Sciatic nerve (tissue), 2 donors: ENCODE measurements at places on chromosomes 3 and 15.

GRCh38 chr3:115968871-115969270, 345.6 kb downstream of the GAP43 start:
- DNase-seq = no peak

DNA sequence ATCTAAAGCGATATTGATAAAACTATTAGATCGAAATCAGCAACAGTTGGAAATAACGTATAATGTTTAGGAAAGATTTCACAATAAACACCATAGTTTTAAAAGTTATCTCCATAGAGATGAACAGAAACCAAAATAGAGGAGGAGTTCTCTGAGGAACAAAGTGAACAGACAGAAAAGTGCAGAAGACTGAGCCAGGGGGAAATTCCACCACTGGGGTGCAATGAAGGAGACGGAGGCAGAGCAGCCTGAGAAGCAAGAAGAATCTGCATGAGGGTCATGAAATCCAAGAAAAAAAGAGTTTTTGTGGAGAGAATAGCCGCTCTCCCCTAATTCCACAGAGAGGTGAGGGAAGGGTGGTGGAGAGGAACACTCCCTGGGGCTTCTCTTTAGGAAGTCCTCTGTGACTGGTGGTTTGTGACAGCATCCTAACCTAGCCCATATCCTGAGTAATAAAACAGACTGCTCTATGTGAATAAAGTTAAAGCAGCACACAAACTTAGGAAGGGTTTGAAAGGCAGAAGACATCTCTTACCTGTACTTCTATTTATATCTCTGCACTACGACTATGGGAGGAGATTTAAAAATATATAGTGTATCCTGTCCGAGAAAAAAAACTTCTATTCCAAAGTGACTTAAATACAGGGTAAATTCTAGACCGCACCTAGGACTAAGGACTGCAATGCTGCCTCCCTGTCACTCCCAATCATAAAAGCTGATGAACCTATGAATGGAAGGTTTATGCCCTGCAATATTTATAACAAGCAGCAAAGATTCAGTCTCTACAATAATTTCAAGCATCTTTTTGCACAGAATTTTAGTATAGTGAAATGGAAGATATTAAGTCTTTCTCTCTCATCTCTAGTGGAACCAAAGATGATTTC, 22.9 kb downstream of the ATP8B4 start:
- no peak for DNase-seq

- no peak for DNase-seq
These were observed 51.7 kb upstream of the COL8A1 start for GRCh38 chr3:99586701-99587100.

GRCh38 chr3:187456250-187456649, 88.1 kb downstream of the RTP4 start:
- peak; percentile 83 for DNase-seq

DNA sequence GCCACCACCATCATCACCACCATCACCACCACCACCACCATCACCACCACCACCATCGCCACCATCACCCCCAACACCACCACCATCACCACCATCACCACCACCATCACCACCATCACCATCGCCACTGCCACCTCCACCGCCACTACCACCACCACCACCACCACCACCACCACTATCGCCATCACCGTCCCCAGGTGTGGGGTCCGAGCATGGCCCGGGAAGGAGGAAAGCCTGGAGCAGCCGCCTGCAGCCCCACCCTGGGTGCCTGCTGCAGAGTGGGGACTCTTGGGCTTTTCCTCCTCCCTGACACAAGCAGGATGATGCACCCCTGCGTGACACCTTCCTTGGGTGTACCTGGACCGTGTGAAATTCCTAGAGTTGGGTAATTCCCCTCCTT, 43.9 kb downstream of the MUC4 start:
- peak; percentile 35 for DNase-seq

DNA sequence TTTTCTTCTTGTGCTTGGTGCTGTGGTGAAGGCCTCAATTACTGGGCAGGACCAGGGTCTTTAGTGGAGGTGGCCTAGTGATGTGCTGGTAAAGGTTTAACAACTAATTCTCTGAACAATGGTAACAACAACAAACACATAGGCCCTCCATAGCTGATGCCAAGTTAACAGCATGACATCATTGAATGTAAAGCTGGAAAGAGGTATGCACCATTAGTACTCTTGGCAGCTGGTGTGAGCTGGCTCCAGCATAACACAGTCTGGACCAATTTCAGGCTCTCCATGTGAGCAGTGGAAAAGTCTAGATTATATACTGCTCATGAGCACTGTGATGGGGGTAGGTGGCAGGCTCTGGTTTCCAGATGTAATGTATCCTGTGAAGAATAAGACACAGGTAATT, 61.8 kb downstream of the SLC7A14 start:
- no peak for DNase-seq
